Transverse colon (tissue), 4 donors: ENCODE measurements at places on chromosomes 1 and 21. TPM values are rescaled to one million over a fixed set of nuclear protein-coding genes. Genes with fewer than 3 reads are reported as not detected.
A peak's percentile ranks its signal among the peaks of the same experiment; 100 is the strongest.

The OLFM3 gene
- not detected for total RNA-seq

The AADACL3 gene
- total RNA-seq, result not detected

The RHOU gene
- total RNA-seq, result 43.6 TPM

DNA sequence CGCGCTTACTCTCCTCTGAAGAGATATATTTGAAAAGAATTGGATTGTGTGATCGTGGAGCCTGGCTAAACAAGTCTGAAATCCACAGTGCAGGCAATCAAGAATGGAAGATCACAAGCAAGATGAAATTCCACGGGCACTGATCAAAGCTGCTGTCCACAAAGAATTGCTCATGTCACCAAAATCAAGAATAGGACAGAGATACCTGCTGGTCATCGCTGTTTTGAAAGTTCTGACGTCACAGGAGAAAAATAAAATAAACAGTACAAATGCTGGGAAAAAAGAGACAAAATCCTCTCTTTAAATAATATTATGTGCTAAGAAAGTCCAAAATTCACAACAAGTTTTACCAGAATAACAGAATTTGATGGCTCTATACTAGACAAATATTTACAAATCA lies 12.0 kb upstream of the DESI2 start:
- no peaks in the 10 kb centered on the region for H3K27me3 ChIP-seq

DNA sequence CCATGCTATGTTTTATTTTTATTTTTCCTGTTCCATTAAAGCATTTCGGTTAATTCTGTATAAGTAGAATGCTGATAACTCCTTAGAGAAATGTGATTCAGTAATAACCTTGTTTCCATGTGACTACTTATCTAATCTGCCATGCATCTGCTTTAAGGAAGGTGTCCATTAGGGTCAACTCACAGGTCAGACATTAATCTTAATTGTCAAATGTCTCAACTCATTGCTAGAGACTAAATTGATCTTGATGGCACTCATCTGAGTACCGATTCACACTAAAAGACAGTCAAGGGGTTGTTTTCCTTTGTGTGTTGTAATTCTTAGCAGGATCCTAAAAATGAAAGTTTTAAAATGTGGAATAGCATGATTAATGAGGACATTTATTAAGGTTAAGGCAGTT lies 41.8 kb downstream of the ITSN1 start:
- peaks cover 7% of the 10 kb centered on the region for H3K4me1 ChIP-seq
- no peaks in the 10 kb centered on the region for H3K36me3 ChIP-seq
- no peak for DNase-seq
- H3K4me3 ChIP-seq, result no peak overlapping the region
- H3K27me3 ChIP-seq, result no peaks in the 10 kb centered on the region

- no peak for DNase-seq
- no peaks in the 10 kb centered on the region for H3K4me1 ChIP-seq
- no peak overlapping the region for H3K27ac ChIP-seq
- H3K36me3 ChIP-seq, result no peaks in the 10 kb centered on the region
These were observed 2.9 kb downstream of the PADI3 start for GRCh38 chr1:17251701-17252376.

DNA sequence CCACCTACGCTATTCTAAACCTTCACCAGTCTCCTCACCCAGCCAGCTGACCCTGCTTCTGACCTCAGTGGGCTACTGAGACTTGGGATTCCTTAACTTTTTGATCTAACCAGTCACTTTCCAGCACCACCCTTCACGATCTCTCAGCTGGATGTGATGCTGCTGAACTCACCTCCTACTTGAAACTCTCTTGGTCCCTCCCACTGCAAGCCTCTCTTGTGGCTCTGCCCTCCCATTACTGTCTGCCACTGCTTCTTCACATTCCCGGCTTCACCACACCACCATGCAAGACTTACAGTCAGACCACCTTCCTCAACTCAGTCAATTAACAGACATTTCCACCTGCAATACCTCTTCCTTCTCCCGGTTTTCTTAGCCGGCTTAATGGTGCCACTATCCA lies 6.3 kb downstream of the TAF5L start:
- H3K27ac ChIP-seq, result no peak overlapping the region
- peaks cover 5% of the 10 kb centered on the region for H3K4me1 ChIP-seq
- no peak overlapping the region for H3K4me3 ChIP-seq

DNA sequence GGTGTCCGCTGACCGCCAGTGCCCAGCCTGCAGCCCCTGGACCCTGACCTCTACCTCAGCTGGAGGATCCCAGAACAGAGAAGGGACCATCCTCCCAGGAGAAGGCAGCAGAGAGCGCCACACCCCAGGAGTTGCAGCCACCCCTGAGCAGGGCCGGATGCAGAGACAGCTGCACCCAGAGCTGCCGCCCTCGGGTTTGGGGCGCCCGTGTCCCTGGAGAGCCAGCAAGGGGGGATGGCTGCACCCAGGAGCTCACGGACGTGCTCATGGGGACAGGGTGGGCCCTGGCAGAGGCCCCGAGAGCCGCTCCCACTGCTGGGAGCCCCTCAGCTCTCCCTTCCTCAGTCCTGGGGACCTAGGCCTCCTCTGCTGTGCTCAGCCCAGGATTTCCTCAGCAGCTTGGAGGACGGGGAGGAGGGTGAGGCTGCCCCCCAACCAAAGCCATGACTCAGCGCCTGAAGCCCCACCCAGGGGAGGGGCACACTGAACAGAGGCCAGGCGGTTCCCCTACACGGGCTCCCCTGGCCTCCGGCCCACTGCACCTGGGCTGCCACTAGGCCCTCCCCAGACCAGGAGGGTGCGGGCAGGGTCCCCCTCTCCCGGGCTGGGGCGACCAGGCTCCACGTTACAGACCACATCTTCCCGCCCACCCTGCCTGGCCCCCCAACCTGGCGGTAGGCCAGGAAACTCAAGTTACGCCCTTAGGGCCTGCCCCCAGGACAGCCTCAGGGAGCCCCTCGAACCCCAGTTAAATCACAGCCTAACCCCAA lies 2.2 kb downstream of the ACAP3 start:
- peaks cover 48% of the 10 kb centered on the region for H3K4me1 ChIP-seq
- H3K4me3 ChIP-seq, result peak overlapping the region; percentile 84
- peak overlapping the region; percentile 86 for H3K27ac ChIP-seq
- H3K36me3 ChIP-seq, result no peaks in the 10 kb centered on the region

DNA sequence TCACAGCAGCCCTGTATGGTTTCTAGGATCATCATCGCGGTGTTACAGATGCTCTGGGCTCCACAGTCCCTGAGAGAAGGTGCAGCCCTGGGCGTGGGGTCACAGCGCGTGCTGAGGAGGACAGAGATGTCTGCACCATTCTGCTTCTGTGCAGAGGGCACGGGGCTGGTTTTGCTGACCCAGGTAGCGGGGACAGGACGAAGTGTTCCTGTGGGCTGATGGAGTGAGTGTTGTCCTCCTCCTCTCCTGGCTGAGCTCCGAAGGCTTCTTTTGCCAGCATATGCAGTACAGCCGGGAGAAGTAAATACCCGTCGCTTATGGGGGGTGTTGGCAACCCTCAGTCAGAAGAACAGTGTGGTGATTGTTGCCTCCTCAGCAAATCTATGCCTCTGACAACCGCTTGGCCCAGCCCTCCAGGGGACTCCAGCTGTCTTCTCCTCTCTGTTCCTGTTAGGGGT lies 101.5 kb downstream of the DDX20 start:
- H3K4me1 ChIP-seq, result no peaks in the 10 kb centered on the region
- no peaks in the 10 kb centered on the region for H3K36me3 ChIP-seq
- no peak for DNase-seq
- peaks cover 3% of the 10 kb centered on the region for H3K27me3 ChIP-seq
- no peak overlapping the region for H3K4me3 ChIP-seq
